Epithelial cell of proximal tubule (primary cell): ENCODE measurements at places on chromosomes 2 and 18.

- DNase-seq, result no peak
Measured at GRCh38 chr2:164000176-164000575, 264.4 kb upstream of the FIGN start.

DNA sequence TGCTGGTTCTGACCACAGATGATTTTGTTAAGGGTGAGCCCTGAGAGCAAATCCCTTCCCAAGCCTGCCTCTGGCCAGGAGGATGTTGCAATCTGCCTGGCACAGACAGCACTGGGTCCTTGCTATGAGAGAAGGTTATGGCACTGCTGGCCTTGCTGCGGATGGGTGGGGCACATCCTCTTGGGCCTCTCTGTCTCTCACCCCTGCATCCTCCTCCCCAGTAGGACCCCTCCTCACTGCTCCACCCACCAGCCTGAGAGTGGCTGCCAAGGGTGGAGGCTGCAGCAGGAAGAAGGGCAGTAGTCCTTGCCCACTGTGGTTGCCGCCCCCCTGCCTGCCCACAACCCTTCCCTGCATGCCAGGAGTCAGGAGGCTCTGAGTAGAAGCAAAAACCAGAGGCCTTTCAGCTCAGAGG is 180.9 kb downstream of the ZBTB7C start:
- no peak for DNase-seq

DNA sequence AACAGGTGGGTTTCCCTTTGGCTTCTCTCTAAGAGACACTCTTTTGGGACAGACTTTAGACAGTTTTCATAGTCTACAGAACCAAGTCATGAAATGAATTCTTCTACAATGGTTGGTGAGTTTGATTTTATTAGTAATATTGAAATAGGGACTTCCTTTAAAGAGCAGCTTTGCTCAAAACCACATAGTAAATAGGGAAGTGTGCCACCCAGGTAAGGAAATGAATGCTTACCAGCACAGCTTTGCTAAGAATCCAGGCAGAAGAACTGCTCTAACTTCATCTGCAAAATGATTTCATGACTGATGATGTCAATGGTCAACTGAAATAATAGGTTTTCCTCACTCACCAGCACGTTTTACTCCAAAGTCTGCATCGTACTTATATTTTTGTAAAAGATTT is 89.2 kb downstream of the NYAP2 start:
- no peak for DNase-seq

DNA sequence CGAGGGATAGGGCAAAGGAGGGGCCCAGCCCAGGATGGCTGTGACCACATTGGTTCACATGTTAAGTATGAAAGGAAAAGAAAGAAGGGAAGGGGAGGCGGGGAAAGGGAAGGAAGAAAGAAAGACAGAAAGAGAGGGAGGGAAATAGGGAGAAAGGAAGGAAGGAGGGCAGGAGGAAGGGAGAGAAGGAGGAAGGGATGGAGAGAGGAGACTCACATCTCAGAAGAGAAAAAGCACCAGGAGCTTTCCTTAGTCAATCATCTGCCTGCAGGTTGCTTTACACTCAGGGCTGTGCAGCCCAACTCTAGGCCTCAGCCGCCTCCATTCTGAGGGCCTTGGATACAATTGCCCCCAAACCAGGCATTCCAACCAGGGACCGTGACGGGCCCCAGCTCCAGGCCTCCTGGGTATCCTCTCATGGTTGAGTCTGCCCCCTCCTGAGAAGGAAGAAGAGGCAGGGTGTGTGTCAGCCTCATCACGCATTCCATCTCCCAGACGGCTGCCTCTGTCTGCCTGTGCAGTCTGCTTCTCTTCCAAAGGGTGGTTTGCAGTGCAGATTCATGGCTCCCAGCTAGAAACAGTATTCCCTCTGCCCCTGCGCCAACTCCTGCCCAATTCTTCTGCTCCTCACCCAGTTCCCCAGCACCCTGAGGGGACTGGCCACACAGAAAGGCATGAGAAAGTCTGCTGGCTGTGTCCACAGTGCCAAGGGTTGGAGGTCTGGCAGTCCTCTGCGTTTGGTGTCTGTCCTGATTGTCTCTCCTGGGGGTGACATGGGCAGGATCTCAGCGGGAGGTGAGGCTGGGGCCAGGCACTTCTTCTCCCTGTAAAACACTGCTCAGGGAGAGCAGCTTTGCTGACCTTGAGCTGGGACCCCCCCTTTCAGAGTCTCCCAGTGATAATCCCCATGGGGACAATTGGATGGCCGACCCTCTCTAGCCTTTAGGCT is 163.3 kb downstream of the SMAD7 start:
- DNase-seq, result no peak

- DNase-seq, result no peak
Measured at GRCh38 chr2:39093218-39093898, 27.5 kb downstream of the SOS1 start.

DNA sequence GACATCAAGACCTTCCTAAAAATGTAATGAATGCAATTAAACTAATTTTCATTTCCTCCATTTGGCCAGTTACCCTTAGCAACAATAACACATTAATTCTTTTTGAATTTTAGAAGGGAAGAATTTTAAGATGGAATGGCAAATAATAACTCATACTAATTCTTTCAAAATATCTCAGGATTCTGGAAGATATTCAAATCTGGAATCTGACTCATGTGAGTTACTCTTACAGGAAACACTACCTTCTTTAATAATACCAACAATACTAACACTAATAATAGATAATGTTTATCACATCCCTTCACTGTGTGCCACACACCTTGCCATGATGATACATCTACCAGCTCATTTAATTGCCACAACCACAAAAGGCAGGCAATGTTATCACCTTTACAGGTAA is 46.4 kb downstream of the ZNF521 start:
- DNase-seq, result no peak

DNA sequence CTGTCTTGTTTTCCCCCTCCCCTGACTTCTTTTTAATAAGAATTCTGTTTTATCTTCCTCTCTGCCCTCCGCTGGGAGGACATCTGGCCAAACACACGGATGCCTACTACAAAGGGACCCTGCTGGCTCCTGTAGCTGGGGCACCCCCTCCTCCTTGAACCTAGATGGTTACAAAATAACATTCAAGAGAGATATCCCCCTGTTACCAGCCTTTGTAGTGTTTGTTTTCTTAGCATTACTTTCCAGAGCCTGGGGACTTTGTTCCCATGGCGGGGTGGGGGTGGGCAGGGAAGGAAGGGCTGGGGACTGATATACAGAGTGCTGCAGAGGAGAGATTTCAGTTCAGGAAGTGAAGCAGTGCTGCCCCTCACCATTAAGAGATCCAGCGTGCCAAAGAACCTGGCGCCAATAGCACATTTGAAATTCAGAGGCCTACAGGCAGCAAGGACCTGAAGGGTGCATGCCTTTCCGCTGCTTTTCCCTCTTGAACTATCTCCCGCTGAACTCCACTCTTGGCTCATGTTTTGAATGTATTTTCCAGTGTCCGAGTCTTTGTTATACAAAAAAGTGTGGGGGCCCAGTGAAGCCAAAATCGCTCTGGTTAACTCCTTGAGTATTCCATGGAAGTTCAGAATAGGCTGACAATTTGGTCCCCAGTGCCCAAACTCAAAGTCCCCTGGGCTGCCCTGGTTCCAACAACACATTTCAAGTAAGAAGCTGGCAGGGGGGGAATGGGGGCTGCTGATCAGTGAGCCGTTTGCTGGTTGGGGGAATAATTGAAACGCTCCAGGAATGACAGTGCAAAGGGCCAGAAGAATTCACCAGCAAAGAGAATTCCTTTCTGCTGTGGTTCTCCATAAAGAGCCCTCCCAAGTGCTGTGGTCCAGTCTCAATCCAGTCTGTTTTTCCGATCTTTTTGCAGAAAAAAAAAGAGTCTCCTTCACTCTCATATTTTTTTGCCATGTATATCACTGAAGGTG is 94.8 kb upstream of the THOC1 start:
- DNase-seq, result no peak

DNA sequence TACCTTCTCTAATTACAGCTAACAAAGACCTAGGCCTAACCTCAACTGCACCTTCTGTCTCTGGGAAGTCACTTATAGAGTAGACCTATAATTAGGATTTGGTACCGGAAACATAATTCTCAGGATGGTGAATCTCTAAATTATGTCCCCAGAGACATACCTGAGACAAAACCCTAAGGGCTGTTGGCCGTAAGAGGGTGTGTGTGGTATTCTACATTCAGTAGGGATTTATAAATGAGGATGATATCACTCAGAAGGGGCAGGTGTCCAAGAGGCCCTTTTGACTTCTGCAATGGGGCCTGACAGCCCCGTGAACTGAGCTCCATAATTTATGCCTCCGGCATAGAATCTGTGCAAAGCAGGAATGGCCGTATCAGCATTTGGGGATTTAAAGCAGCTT is 13.5 kb upstream of the DARS1 start:
- no peak for DNase-seq

- no peak for DNase-seq
Measured at GRCh38 chr2:20220806-20221554, 4.0 kb downstream of the SDC1 start.

DNA sequence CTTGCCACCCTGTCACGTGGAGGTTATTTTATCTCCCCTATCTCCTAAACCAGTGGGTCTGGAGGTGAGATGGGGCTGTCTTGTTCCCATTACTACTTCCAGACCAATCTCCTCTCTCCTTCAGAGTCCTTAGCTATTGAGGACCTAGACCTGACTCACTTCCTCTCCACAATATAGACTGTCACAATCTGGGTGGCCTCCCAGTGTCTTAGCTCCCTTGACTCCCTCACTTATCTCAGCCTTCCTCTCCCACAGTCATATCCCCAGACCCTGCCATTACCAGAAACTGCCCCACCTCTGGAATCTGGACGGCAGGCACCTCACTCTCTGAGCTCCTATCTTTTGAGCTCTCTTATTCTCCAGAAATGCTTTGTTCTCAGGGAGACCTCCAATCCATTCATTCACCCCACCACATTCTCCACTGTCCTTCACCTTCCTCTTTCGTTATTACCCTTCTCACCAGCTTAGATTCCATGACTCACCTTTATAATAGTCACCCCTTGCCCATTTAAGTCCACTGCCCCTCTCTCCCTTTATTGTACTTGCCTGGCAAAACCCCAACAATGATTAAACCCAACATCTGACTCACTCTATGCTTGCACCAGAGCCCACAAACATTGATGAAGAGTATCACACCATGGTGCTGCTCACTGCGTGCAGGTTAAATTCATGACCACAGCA is 23.3 kb upstream of the SIX3 start:
- DNase-seq, result peak; percentile 86

GRCh38 chr2:201970786-201971108 is 62.9 kb upstream of the FZD7 start:
- no peak for DNase-seq

DNA sequence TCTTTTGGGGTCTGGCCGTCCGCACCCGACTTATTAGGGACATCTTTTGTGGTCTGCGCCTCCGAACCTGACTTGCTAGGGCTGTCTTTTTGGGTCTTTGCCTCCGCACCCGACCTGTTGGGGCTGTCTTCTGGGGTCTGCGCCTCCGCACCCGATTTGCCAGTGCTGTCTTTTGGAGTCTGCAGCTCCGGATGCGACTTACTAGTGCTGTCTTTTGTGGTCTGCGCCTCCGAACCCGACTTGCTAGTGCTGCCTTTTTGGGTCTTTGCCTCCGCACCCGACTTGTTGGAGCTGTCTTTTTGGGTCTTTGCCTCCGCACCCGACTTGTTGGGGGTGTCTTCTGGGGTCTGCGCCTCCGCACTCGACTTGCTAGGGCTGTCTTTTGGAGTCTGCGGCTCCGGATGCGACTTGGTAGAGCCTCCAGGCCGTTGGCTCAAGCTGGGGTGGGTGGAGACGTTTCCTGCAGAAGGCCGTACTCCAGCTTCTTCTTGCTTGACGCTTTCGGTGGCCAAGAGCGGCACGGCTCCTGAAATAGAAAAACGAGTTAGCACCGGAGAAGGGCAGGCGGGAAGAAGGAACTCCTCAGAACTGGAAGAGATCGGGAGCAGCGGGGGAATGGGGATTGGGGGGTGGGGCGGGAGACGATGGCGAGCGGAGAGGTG is 498 bp downstream of the TGOLN2 start:
- no peak for DNase-seq

- DNase-seq, result no peak
Measured at GRCh38 chr2:2890901-2891300, 486.7 kb downstream of the EIPR1 start.

DNA sequence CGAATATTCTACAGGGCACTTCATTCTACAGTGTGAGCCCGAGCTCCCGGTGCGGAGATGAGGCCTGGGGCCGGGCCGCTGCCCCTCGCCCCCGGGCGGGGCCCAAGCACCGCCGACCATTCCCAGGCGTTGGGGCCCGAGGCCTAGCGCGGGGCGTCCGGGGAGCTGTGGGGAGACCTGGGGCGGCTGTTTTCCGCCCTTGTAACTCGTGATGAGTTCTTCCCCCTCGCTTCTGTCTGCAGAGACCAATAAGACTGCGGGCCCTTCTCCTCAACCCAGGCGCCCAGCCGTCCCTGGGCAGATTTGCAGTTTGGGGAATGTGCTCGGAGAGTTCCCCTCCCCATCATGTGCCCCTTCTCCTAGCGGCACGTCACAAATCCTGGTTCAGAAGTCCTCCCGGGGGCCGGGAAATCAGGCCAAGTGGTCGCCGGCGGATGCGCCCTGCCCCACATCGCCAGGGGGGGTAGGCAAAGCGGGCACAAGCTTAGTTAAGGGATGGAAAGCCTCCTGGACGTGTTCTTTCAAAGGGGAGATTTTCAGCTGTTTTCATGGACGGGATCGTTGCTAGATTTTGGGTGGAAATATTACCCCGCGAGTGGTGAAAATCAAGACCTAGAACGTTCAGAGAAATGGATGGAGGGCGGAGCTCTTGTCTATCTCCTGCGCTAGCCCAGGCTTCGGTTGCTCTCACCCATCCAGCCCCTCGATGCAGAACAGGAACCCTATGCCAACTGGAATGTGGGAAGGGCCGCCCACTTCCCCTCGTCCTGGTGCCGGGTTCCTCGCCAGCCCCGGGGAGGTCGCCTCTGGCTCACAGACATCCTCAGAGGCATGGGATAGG is 18.8 kb upstream of the HAAO start:
- no peak for DNase-seq

- no peak for DNase-seq
Measured at GRCh38 chr2:230910546-230911177, 14.4 kb downstream of the GPR55 start.

DNA sequence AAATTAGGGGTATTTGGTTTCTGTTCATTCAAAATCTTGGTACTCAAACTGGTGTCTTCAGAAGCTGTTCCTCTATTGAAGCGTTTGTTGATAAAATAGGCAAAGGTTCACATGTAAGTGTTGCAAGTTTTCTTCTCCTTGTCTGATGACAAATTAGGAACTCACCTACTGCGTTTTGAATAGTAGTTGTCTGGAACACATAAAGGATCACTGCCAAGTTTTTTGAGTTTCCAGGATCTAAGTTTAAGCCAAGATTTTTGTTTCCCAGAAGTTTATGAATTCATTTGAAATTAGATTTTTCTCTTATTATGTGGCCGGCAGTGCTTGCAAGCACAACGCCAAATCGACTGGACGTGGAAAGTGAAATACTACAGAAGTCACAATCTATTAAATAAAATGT is 85.4 kb downstream of the ARHGEF33 start:
- DNase-seq, result no peak

DNA sequence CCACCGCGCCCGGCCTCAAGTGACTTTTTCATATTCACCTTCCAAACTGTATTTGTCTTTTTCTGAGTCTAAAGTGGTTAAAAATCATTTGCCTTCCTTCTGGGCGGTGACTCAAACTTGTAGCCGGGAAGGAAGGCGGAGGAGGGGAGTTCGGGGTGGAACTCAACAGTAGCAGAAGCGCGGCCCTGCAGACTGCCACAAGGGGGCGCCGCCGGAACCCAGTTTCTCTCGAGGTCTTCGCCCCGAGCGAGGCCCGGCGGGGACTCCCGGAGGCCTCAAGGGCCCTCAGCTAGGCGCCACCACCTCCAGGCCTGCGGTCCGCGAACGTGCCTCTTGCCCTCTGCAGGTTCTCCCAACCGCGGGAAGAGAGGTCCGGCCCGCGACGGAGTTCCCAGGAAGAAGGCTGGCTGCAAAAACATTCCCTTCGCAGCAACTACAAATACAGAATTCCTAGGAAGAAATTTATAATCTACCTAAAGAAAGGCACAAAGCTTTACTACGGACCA is 16.8 kb upstream of the ITM2C start:
- no peak for DNase-seq
